T-helper 17 cell (primary cell): ENCODE measurements at places on chromosomes 2 and 18. TPM values are rescaled to one million over a fixed set of nuclear protein-coding genes. Genes with fewer than 3 reads are reported as not detected.

- no peak for DNase-seq
- H3K4me3 ChIP-seq: no peak overlapping the region
- H3K27me3 ChIP-seq: peaks cover 15% of the 10 kb centered on the region
- H3K36me3 ChIP-seq: no peaks in the 10 kb centered on the region
Measured at GRCh38 chr2:106068451-106068850, 125.7 kb downstream of the UXS1 start.

DNA sequence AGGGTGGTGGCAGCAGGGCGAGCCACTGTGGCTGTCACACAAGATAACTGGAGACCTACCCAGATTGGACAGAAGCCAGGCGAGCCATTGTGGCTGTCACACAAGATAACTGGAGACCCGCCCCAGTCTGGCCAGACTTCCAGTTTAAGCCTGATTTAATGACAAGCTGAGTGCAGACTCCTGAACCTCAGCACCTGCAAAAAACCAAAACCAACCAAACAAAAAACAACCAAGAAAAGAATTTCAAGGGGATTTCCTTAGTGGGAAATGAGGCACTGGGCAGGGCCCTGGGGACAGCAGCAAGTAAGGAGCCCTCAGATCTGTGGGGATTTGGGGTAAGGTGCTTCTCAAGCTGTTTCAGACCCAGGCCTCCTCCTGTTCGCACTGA lies 95.2 kb upstream of the BOD1L2 start:
- DNase-seq: no peak
- no peaks in the 10 kb centered on the region for H3K4me1 ChIP-seq
- no peak overlapping the region for H3K27ac ChIP-seq
- no peak overlapping the region for H3K4me3 ChIP-seq
- H3K36me3 ChIP-seq: no peaks in the 10 kb centered on the region
- no peaks in the 10 kb centered on the region for H3K27me3 ChIP-seq

DNA sequence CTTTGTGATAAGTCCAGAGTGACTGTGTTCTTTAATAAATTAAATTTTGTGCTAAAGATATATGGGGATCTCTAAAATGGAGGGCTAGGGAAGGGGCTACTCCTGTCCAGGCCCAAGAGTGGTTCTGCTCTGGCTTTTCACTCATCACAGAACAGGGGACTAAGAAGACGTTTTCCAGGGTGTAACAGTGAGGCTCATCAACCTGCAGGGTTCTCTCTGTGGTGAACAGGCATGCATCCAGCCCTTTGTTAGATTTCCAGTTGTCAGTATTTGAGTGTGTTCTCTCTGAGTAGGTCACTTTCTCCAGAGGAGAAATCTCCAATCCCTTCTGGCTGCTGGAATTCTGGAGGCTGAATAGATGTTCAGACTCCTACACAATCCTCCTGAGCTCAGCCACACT lies 408.9 kb downstream of the PLCL1 start:
- peaks cover 21% of the 10 kb centered on the region for H3K27me3 ChIP-seq
- H3K4me1 ChIP-seq: no peaks in the 10 kb centered on the region
- H3K27ac ChIP-seq: no peak overlapping the region
- H3K36me3 ChIP-seq: no peaks in the 10 kb centered on the region
- DNase-seq: no peak
- H3K4me3 ChIP-seq: no peak overlapping the region

The KANSL3 gene
- 61.2 TPM for total RNA-seq

GRCh38 chr2:146985753-146986152 lies 859.1 kb upstream of the ACVR2A start:
- no peak overlapping the region for H3K4me3 ChIP-seq
- H3K36me3 ChIP-seq: no peaks in the 10 kb centered on the region
- H3K27me3 ChIP-seq: peaks cover 21% of the 10 kb centered on the region
- H3K27ac ChIP-seq: no peak overlapping the region

The WDR12 gene
- total RNA-seq: 13.4 TPM

DNA sequence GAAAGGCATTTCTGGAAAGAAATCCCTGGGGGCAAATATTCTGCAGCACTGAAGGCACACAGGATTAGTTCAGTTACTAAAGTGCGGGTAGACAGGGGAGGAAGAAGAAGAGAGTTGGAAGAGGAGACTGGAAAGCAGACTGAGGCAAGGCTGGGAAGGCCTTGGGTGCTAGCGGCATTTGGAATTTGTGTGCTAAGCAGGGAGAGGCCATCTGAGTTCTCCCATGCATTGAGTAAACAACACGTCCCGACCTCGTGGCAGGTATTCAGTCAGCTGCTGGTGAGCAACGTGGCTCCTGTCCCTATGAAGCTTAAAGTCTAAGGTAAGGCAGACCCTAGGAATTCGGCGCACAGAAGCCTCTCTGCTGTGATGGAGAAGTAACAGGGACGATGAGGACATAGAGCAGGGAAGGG lies 30.7 kb downstream of the ATP8B1 start:
- no peaks in the 10 kb centered on the region for H3K27me3 ChIP-seq
- no peak for DNase-seq
- no peak overlapping the region for H3K4me3 ChIP-seq
- no peak overlapping the region for H3K27ac ChIP-seq
- H3K36me3 ChIP-seq: no peaks in the 10 kb centered on the region

DNA sequence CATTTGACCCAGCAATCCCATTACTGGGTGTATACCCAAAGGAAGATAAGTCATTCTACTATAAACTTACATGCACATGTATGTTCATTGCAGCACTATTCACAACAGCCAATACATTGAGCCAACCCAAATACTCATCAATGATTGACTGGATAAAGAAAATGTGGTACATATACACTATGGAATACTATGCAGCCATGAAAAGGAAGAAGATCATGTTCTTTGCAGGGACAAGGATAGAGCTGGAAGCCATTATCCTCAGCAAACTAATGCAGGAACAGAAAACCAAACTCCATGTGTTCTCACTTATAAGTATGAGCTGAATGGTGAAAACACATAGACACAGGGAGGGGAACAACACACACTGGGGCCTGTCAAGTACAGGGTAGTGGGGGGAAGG lies 226.7 kb upstream of the HNMT start:
- no peaks in the 10 kb centered on the region for H3K27me3 ChIP-seq
- no peak overlapping the region for H3K27ac ChIP-seq
- H3K36me3 ChIP-seq: no peaks in the 10 kb centered on the region
- no peaks in the 10 kb centered on the region for H3K4me1 ChIP-seq

- H3K36me3 ChIP-seq: peaks cover 3% of the 10 kb centered on the region
- peaks cover 11% of the 10 kb centered on the region for H3K4me1 ChIP-seq
- no peak for DNase-seq
- peaks cover 32% of the 10 kb centered on the region for H3K27me3 ChIP-seq
Measured at GRCh38 chr2:160051371-160051800, 11.0 kb downstream of the PLA2R1 start.

GRCh38 chr2:58146707-58147106 lies 94.4 kb downstream of the FANCL start:
- H3K36me3 ChIP-seq: peaks cover 7% of the 10 kb centered on the region
- no peak overlapping the region for H3K27ac ChIP-seq
- no peaks in the 10 kb centered on the region for H3K27me3 ChIP-seq
- no peak for DNase-seq
- H3K4me1 ChIP-seq: peaks cover 5% of the 10 kb centered on the region
- H3K4me3 ChIP-seq: no peak overlapping the region

- peaks cover 24% of the 10 kb centered on the region for H3K4me1 ChIP-seq
- DNase-seq: no peak
- H3K36me3 ChIP-seq: peaks cover 2% of the 10 kb centered on the region
- peaks cover 51% of the 10 kb centered on the region for H3K27me3 ChIP-seq
Measured at GRCh38 chr18:32469190-32469651, 1.5 kb downstream of the GAREM1 start.
